NCI-H524 (cell line): ENCODE measurements at places on chromosomes 16 and 17.

- no peak for DNase-seq
Measured at GRCh38 chr17:48642843-48643696, 16.9 kb upstream of the HOXB9 start.

DNA sequence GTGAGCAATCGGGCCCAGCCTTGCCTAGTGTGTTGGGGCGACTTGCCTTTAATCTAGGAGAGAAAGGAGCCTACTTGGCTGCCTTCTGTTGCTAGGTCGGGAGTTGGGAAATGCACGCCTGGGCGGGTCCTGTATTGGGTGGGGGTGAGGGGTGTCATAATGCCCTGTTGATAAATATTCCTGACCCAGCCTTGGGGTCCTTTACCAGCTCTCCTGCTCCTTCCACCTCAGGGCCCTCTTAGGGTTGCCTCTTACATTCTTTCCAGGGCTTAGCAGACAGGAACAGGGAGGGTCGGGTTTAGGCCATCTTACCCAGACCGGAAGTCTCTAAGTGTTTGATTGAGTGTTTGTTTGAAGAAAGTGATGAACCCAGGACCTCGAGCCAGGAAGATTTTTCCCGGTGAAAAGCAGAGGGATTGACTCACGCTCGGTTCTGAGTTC is 112.9 kb downstream of the SEC14L1 start:
- no peak for DNase-seq

- no peak for DNase-seq
Measured at GRCh38 chr16:48583075-48584065, 26.6 kb downstream of the N4BP1 start.

- DNase-seq, result no peak
Measured at GRCh38 chr16:84121007-84121406, 4.3 kb upstream of the MBTPS1 start.

GRCh38 chr17:20256144-20256543 is 211.2 kb downstream of the LGALS9B start:
- DNase-seq, result no peak
